Cerebellum (tissue), 4 donors: ENCODE measurements at places on chromosomes 5 and 9. TPM values are rescaled to one million over a fixed set of nuclear protein-coding genes. Genes with fewer than 3 reads are reported as not detected.

DNA sequence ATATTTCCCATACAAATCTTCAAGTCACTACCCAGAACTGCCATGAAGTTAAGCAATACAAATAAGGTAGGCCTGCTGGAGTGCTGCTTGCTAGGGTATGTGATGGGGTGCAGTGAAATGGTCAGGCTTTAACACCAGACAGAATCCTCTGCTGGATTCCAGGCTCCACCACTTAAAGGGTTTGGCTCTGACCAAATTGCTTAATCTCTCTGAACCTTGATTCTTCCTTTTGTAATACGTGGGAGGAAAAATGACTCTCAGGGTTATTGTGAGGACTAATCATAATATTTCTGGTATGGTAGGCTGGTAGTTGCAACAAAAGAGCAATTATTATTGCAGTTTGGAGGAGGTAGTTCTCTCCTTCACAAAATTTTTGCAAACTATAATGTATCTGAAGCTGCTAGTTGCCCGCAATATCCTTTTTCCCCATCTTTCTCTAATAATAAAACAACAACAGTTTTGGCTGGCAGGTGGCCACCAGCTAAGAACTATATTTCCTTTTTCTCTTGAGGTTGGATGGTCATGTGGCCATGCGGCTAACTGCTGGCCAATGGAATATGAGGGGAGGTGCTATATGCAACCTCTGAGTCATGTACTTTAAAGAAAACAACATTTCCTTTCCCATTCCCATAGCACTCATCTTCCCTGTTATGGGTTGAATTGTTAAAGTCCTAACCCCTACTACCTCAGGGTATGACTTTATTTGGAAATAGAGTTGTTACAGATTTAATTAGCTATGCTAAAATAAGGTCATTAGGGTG lies 44.1 kb downstream of the CCL28 start:
- DNase-seq: no peak

DNA sequence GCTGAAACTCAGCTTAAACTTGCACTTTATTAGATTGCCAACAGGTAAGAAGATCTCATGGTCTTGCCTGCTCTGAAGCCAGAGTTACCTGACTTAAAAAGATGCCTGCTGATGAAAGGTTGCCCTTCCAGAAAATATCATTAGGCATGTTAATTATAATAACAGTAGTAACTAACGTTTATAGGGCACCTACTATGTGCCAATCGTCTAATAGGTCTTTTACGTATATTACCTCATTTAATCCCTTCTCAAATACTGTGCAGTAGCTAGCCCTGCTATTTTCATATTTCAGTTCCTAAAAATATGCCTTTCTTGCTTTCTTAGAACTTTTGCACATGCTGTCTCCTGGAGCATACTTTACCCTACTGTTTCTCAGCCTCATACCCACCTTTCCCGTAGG lies 40.1 kb downstream of the TGFBR1 start:
- no peak for DNase-seq

GRCh38 chr9:88179062-88179521 lies 40.8 kb upstream of the SPATA31C2 start:
- no peak for DNase-seq

DNA sequence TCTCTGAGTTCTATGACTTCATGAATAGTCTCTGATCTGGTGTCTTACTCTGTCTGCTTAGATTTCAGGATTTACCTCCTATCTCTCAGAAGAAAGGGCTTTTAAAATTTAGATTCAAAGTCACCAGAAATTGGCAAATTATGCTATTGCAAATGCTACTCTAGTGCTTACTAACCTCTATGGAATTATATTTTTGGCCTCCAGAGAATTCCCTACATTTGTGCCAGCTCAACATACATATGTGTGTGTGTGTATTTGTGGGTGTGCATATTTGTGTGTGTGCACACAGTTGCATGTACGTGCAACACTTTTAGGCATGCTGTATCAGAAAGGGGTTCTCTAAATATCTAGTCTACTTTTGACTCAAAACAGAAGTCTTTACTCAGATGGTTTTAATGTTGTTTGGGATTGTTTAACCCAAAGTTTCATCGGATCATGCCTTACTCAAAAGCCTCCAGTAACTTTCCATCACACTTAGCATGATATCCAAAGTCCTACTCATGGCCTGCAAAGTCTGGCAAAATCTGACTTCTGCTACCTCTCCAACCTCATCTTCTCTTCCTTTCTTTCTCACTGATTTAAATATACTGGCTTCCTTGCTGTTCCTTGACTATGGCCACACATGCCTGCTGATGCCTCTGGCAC lies 147.6 kb upstream of the NR3C1 start:
- no peak for DNase-seq

- DNase-seq: no peak
Observed at GRCh38 chr9:33791117-33791516, 4.2 kb upstream of the PRSS3 start.

DNA sequence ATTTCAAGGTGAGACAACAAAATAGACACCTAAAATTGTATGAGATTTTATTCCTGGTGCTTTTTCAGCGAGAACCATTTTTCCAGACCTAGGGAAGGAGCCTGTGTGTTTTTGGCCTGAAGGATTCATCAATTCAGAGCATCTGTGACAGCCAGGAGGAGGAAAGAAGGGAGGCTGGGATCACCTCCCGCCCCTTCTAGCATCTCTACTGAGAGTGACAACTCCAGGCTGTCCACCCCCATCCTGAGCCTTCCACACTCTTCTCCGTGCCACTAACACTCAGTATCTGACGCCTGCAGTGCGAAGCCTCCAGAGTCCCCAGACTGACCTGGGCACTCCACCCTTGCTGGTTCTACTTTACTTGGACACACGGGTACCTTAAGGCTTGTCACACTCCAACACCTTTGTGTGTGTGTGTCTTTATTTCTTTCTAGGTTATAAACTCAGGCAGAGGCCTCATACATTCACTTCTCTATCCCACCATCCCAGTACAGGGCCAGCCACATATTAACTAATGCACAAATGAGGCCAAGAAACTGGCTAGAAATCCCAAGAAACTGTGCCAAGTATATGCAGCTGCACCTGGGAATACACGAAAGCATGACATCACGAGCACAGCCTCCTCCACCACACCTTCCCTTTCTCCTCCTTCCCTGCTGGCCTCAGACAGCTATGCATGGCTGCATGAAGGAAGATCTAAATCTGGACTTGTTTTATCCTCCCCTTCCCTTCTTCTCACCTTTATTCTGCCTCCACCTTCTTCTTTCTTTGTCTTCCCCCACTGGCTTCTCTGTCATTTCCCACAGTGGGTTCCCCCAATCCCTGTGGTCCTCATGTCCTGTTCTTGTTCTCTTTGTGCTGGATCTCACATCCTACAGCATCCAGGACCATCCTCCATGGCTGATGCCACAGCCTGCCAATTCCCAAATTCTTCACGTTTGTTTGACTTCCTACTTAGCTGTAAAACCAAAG lies 16.0 kb downstream of the S1PR3 start:
- DNase-seq: no peak

HAVCR2 gene
- total RNA-seq: 4.5 TPM

GRIA1 gene
- 171 TPM for total RNA-seq

DNA sequence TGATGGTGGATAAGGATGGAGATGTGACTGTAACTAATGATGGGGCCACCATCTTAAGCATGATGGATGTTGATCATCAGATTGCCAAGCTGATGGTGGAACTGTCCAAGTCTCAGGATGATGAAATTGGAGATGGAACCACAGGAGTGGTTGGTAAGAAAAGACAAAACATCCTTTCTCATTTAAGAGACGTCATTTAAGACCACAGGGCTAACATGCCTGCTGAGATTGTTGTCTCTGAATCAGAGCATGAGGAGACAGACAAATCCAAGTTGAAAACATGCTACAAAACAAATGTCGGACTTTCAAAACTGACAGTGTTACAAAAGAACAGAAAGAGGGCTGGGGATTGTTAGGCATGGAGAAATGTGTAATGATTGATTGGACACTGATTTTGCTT lies 4.6 kb downstream of the CCT5 start:
- DNase-seq: no peak

DNA sequence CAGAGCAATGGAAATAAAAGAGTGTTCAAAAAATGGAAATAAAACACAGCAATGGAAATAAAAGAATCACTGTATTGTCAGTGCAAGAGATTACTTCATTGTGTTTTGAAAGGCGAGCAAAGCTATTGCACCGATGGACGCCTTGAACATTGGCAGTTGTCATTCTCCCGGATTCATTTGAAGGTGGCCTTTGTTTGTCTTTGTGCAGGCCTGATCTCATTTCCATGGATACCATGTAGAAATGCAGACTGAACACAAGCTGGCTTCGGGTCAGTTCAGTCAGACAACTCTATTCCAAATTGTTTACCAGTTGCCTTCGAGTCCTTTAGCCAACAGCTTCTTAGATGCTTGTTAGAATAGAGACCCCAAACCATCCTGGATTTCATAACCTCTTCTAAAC lies 8.3 kb downstream of the ITGA2 start:
- DNase-seq: no peak

DNA sequence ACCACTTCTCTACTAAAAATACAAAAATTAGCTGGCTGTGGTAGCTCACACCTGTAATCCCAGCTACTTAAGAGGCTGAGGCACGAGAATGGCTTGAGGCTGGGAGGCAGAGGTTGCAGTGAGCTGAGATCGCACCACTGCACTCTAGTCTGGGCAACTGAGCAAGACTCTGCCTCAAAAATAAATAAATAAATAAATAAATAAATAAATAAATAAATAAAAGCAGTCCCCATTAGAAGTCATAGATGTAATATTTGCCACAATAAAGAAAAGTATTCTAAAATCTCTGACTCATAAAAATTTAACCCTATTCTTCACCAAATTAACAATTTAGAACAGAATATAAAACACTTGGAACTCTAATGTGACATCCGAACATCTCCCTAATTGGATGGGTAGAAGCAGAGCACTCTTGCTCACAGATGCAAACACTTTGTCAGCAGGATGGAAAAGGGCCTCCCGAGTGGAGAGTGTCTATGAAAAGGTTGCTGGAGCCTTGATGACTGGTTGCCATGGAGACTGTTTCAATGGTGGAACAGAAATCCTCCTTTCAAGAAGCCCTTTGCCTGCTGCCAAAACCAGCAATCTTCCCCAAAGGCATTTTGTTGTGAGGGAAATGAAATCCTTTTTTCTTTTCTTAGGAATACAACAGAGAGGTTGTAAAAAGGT lies 38.9 kb upstream of the TRAF1 start:
- DNase-seq: peak; percentile 5

GRCh38 chr5:39691993-39692392 lies 267.2 kb upstream of the DAB2 start:
- no peak for DNase-seq

PCDHGA7 gene
- 20.0 TPM for total RNA-seq

- no peak for DNase-seq
Observed at GRCh38 chr9:110802416-110803035, 133.9 kb downstream of the MUSK start.

DNA sequence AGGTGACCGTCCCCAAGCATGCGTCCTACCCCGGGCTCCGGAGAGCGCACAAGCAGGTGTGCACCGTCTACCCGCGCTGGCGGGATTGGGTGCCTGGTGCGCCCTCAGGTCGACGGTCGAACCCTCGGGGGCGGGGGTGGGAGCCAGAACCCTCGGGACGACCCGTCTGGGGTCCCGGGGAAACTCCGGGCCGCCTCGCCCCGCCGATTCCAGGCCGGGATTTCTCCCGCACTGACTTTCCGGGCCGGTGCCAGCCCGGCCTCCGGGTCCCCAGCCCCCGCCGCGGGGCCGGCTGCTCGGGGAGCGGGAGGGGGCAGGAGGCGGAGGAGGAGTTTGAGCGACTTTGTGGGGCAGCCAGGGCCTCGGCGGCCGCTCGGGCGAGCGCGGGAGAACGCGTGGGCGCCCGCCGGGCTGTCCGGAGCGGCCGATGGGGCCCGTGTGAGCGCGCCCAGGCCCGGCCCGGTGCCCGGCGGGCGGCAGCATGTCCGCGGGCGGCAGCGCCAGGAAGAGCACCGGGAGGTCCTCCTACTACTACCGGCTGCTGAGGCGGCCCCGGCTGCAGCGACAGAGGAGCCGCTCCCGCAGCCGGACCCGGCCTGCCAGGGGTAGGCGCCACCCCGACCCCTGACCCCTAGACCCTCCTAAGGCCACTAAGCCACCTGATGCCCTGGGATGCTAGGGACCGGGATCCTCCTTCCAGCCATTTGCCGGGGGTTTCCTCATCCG lies at the start of gene DAB2IP:
Gene DAB2IP, plus strand, starts transcription at position 340 of the 726 bp plus-strand sequence. Its CDS starts 142 bp downstream, at position 482.
- DNase-seq: peak; percentile 92

- no peak for DNase-seq
Observed at GRCh38 chr5:116554764-116555163, 19.9 kb downstream of the SEMA6A start.

GRCh38 chr5:118379470-118379869 lies 608.9 kb downstream of the DTWD2 start:
- DNase-seq: no peak

PCDHA1 gene
- total RNA-seq: 7.5 TPM

- DNase-seq: peak; percentile 66
Observed at GRCh38 chr9:129317179-129318011, 139.3 kb upstream of the IER5L start.

SELENOP gene
- 82.0 TPM for total RNA-seq

PCDHGA4 gene
- 17.5 TPM for total RNA-seq

DNA sequence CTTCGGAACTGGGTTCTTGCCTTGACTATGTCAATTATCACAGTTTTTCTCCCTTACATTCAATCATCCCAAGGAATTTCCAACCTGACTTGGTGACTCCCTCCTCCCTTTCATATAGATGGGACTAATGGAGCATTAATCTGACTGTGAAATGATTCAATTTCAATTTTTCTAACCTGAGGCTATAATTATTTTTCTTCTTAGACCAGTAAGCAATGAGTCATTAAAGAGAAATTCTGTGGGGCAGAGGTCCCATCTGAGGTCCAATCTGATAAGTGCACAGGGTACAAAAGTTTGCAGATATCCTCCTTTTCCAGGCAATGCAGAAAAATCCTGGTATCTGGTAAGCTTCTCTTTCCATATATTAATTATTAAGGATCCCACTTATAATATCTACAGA lies 18.9 kb downstream of the PDE4D start:
- DNase-seq: no peak

DNA sequence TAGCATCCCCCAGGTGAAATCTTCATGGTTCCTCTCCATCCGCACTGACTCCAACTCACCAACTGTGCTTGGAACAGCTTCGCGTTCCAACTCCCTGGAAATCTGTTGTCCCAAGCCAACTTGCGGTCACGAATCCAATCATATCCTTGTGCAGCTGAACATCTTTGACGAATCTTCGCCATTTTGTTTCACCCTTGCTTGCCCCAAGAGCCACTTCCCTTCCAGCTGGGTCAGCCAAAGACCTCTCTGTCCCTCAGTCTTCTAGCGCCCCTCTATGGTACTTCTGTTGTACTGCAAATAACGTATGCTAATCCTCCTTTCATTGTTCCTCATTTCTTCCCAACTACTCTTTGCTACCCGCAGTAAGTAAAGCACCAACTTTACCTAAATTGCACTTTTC lies 61.0 kb upstream of the TARS1 start:
- DNase-seq: no peak

GRCh38 chr5:135880278-135880677 lies 15.4 kb downstream of the IL9 start:
- no peak for DNase-seq
